ENCODE measurements at places on chromosomes 11 and 22.

GRCh38 chr11:122773781-122774266, 64.5 kb upstream of the CRTAM start:
- DNase-seq = no peak

GRCh38 chr22:35900483-35901168, 128.0 kb downstream of the RBFOX2 start:
- DNase-seq = no peak

DNA sequence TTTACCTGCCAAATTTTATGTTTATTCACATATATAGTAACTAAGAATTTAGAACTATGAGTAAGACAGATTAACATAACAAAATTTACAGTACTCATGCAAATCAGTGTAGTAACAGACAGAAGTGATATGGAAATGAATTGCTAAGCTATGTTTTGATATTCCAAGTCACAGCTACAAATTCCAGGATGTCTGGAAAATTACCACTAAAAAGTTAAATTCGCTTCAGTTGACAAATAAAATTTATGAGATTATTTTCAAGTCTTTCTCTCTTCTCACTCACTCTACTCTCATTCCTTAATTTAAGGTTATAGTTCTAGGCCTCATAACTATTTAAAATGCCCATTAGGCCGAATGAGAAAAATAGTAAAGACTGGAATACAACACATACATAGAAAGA, 18.1 kb downstream of the XKR3 start:
- DNase-seq = no peak

GRCh38 chr11:68302256-68302655, 10.1 kb upstream of the LRP5 start:
- no peak for DNase-seq

- DNase-seq = no peak
Measured at GRCh38 chr11:14980854-14981253, 8.7 kb upstream of the CALCA start.

DNA sequence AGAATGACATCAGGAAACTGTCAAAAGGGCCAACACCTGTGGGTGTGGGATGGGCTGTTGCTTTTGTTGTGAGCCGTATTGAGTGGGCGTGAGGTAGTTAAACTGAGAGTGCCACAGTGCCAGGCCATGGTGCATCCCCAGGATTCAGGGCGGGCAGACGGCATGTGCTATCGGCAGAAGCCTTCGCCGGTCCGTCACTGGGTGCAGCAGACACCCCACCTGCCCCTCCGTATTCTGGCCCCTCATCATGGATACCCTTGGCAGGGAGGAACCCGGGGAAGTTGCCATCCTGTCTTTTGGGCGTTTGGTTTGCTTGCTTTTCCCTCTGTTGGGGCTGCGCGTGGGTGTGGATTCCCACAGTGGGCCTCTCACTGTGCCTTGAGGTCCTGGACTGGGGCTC, 27.5 kb downstream of the ST14 start:
- no peak for DNase-seq

- DNase-seq = no peak
Measured at GRCh38 chr11:57213342-57214097, 23.5 kb downstream of the APLNR start.

GRCh38 chr11:35343033-35343598, 76.2 kb downstream of the SLC1A2 start:
- no peak for DNase-seq

GRCh38 chr11:31972623-31973022, 118.3 kb upstream of the RCN1 start:
- no peak for DNase-seq
